ENCODE measurements at places on chromosomes 5 and 9. TPM values are rescaled to one million over a fixed set of nuclear protein-coding genes. Genes with fewer than 3 reads are reported as not detected.

TSSK1B gene
- not detected for total RNA-seq

HMGCR gene
- 144 TPM for total RNA-seq

PDE6A gene
- not detected for total RNA-seq

C9orf153 gene
- 0.27 TPM for total RNA-seq

DOLPP1 gene
- total RNA-seq: 12.6 TPM
